ENCODE measurements at places on chromosomes 7 and 10.

GRCh38 chr7:80107278-80107677 is 27.4 kb upstream of the GNAI1 start:
- DNase-seq, result peak; percentile 59

GRCh38 chr7:150811-151221 is 41.6 kb upstream of the FAM20C start:
- no peak for DNase-seq

DNA sequence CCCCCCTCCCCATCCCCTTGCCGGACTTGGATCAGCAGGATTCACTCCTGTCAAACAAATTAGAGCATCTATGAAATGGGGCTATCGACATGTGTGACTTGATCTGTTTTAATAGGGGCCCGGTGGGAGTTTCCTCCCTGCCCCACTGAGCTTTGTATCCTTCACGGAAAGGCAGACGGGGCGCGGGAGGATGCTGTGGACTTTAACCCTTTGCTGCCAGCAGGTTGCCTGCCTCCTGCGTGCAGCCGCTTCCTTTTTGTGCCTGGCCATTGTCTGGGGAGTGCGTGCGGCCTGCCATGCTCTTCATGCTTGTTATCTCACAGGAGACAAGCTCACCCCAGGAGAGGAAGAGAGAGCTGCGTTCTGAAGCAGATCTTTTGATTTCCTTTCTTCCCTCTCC is 512.8 kb upstream of the GALNT17 start:
- DNase-seq, result no peak

DNA sequence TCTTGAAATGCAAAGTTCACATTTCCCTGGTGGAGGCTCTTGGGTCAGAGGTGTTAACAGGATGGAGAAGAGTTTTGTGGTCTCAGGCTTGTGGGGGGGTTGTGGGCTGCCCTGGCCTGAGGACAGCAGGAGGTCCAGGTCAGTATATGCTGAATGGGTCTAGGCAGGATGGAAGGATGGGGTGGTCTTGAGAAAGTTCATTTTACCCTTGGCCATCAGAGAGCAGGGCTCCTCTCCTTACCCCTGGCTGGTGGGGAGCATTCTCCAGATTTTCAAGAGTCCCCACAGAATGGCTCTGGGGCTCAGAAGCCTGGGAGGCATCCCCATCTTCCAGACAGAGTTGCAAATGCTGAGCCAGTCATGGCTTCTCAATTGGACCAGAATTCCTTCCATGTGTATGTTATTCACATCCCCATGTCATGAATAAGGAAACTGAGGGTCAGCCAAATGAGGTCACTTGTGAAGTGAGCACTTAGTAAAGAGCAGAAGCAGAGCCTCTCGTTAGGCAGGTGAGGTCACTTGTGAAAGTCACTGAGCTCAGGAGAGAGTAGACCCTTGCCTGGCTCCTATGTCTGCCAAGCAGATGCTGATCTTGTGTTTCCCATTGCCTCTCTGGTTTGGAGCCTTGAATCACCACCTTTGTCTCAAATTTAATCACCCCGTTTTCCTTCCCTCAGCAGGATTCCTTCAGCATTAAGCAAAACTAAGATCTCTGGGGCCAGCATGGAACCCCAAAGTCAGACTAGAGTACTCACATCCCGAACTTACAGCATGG is 33.0 kb downstream of the MBL2 start:
- no peak for DNase-seq

- no peak for DNase-seq
Observed at GRCh38 chr7:155141562-155141961, 71.4 kb downstream of the HTR5A start.

- no peak for DNase-seq
Observed at GRCh38 chr10:1036341-1036791, 10.7 kb upstream of the IDI2 start.

DNA sequence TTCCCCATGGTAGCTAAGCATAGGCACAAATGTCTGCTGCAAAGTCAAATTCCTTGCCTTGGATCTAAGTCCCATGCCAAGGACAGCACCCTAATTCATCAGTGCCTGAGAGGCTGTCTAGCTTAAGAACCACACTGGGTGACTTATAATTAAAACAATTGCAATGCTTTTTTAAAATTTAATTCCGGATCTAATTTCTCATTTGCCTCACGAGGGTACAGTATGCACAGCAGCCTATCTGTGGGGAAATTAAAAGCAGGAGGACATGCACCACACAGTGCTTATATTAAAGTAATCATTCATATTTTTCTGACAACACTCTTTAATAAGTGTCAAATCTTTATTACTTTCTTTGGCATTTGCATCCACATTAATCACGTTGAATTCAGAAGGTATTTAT is 378.8 kb downstream of the GPAM start:
- DNase-seq, result no peak

- DNase-seq, result no peak
Observed at GRCh38 chr10:69499726-69500689, 48.7 kb downstream of the TSPAN15 start.

- DNase-seq, result no peak
Observed at GRCh38 chr7:69414555-69414954, 183.7 kb upstream of the AUTS2 start.

DNA sequence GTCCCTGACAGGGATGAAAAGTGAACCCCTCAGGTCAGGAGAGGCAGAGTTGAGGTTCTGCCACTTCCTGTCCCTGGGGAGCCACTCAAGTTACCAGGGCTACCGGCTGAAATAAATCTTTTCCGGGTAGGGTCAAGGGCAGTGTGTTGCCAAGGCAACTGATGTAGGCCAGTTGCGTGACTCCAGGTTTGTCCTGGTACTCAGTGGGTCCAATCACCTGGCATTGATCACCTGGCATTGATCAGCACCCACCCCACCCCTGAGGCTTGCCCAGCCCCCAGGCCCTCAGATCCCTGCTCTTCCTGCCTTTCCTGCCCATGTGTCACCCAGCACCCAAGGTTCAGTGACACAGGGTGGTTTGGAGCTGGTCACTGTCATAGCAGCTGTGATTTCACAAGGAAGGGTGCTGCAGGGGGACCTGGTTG is 5.9 kb downstream of the SAP25 start:
- no peak for DNase-seq

GRCh38 chr10:20040012-20040411 is 223.8 kb downstream of the PLXDC2 start:
- no peak for DNase-seq

GRCh38 chr7:81960026-81960425 is 190.2 kb upstream of the HGF start:
- DNase-seq, result no peak

GRCh38 chr10:103766751-103767505 is 88.4 kb downstream of the SH3PXD2A start:
- DNase-seq, result no peak
